ENCODE measurements at places on chromosomes 3 and 15.

DNA sequence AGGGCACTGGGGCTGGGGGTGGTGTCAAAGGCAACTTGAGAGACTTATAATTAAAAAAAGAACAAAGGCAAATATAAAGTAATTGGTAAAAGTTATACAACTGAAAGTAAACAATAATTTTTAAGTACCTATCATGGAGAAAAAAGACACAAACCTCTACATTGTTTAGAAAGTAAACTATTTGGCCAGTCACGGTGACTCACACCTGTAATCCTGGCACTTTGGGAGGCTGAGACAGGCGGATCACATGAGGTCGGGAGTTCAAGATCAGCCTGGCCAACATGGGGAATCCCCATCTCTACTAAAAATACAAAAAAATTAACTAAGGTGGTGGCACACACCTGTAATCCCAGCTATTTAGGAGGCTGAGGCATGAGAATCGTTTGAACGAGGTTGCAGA, 25.8 kb downstream of the RPSA start:
- no peak for DNase-seq

GRCh38 chr15:22915866-22916515, 64.2 kb downstream of the CYFIP1 start:
- no peak for DNase-seq

- DNase-seq = no peak
Observed at GRCh38 chr15:61080221-61081026, 148.7 kb downstream of the RORA start.

- no peak for DNase-seq
Observed at GRCh38 chr3:14486460-14486859, 53.7 kb downstream of the GRIP2 start.

DNA sequence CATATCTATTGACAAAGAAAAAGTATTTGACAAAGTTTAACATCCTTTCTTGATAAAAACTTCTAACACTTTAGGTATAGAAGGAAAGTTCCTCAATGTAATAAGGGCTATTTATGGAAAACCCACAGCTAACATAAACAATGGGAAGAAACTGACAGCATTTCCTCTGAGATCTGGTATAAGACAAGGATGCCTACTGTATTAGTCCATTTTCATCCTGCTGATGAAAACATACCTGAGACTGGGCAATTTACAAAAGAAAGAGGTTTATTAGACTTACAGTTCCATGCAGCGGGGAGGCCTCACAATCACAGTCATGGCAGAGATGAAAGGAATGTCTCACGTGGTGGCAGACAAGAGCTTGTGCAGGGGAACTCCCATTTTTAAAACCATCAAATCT, 17.8 kb upstream of the CLDN1 start:
- DNase-seq = no peak

DNA sequence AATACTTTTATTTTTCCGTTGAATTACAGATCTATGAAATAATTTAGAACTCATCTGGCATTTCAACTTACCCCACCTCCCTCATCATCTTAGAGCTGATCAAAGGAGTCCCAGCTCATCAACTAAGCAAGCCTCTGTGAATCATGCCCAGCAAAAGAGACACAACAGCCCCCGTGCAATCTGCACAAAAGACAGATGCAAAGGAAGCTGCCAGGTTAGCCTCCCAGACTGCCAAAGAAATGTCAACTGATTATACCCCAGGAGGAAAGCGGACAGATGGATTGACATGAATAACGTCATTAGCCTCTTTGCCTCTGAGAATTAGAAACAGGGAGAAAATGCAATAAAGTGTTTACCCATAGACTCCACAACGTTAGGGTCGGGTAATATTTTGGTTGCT, 75.0 kb downstream of the GABRB3 start:
- no peak for DNase-seq

- DNase-seq = no peak
Observed at GRCh38 chr3:43054754-43055153, 51.1 kb downstream of the POMGNT2 start.

- DNase-seq = no peak
Observed at GRCh38 chr15:88535100-88535499, 11.4 kb downstream of the DET1 start.

- no peak for DNase-seq
Observed at GRCh38 chr3:52162250-52162872, 8.1 kb upstream of the POC1A start.

DNA sequence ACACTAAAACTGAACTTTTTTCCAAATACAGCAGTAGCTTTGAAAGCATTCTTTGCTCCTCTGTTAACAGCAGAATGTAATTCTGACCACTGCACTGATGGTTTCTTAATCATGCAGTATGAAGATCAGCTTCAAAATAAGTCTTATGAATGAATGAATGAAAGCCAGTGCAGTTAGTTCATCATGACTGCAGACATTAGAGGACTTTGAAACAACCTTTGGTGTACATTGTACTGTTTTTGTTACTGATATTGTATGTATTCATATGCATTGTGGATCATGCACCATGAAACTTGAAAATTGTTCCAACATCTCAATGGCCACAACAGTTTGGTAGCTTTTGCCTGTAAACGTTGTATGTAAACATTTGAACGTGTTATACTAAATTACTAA, 1.3 kb upstream of the TNIK start:
- no peak for DNase-seq

DNA sequence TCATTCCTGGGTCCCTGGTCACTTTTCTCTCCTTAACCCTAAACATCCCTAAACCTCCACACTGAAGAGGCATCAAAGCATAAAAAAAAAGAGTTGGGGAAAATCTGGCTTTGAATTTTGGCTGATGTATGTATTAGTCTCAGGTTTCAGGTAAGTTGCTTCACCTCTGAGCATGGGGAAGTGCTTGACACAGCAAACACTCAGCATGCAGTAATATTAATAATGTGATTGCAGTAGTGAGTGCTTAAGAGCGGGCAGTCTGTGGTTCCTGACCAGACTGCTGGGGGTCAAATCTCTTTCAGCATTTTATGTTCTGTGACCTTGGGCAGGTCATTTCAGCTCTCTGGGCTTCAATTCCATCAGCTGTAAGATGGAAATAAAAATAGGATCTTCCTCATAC, 467.9 kb downstream of the SOX2 start:
- no peak for DNase-seq

DNA sequence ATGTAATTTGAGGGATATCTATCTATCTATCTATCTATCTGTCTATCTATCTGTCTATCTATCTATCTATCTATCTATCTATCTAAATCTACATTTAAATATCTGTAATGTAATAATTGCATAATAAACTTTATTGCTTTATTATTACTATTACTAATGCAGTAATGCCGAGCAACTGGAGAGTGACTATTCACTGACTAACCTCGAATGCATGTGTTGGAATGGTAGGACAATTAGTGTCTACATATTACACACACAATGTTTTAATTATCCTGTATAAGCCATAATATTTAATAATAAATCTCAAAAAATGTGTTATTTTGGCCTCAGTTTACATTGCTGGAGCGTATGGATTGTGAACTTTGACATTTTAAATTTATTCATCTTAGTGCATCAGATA, 25.2 kb upstream of the CNTN3 start:
- no peak for DNase-seq

- DNase-seq = no peak
Observed at GRCh38 chr3:170836491-170836890, 33.5 kb downstream of the RPL22L1 start.

DNA sequence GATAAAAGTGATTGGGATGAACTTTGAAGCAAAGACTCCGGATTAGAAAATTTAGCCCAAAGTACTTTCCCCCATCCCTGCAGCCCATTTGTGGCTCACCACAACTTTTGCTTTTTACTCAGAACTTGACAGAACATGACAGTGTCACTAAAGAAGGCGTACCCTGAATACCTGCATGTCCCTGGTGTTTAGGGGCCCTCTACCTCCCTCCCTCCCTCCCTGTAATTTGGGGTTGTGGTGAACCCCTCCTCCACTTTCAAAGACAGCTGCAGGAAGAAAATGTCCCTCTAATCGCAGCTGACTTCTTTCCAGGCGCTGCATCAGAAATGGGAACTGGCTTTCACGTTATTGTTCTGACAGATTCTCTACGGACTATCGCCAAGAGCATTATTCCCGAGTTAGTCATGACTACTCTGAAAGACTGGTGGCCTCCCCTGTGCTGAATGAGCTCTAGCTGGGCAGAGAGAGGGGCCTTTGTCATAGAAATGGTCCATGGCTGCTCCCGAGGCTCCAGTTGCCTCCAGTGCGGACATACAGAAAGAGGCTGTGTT, 93.2 kb upstream of the ARHGEF3 start:
- DNase-seq = no peak

- no peak for DNase-seq
Observed at GRCh38 chr15:52006702-52007340, 12.2 kb upstream of the MAPK6 start.

- DNase-seq = no peak
Observed at GRCh38 chr15:95822961-95823360, 507.5 kb upstream of the NR2F2 start.

GRCh38 chr15:55588070-55588814, at the start of gene PYGO1:
Gene PYGO1 (minus strand): TSS chr15:55588345. CDS start chr15:55587883, 462 bp downstream.
- peak; percentile 34 for DNase-seq

DNA sequence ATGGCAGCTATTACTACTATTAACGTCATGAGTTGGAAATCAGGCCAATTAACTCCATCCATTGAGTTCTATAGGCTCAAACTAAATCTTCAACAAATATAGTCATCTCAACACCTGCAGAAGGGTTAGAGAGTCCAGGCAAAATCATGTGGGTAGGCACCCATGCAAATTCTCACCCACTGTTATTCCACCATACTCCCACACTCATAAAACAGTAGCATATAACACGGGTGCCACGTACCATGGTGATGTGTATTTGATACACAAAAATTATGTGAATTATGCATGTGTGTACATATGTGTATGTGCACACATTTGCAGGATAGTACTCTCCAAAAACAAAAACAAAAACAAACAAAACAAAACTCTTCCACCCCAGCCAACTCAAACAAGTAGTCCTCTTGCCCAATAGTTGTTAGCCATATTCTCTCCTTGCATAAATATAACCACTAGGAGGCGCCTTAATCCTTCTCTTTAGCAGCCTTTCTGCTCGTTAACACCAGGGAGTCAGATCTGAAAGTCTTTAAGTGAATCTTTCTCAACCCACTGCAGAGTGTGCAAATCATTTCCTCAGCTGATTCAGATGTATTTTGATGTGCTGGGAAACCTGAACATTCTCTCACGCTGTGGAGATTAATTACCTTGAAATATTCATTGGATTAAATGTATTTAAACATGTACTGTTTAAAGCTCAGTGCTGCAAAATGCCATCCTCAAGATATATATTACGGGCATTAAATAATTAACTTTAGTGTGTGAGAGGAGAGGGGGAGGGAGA, 38.0 kb upstream of the COPB2 start:
- peak; percentile 73 for DNase-seq

- DNase-seq = no peak
Observed at GRCh38 chr15:72182673-72183072, 14.9 kb downstream of the GRAMD2A start.

DNA sequence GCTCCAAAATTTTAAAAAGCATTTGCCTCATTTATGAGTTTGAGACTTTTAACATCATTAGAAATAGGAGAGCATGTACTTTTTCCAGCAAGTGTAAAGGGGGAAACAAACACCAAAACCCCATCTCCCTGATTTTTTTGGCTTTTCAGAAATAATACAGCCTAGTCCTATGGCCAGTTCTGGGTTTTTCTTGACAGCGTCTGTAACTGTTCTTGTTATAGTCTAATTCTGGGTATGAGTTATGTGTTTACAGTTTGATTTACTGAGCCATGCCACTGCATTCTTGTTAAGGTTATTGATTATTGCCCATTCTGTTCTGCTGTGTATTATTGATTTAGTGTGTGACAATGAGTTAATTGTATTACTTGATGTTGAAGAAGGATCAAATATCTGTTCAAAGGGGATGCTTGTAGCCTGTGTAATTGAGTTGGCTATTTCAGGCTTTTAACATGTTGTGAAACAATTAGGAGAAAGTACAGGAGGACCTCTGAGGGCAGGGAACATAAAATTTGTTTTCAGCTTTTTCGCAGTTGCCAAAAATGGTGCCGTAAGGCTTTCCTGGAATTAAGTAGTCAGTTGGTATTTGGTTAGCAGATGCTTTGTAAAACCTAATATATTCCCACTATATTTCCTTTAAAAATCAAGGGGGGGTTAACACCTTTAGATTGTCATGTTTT, 46.1 kb downstream of the MBNL1 start:
- no peak for DNase-seq

GRCh38 chr3:111598552-111598951, 3.4 kb upstream of the ZBED2 start:
- no peak for DNase-seq

- no peak for DNase-seq
Observed at GRCh38 chr3:24222165-24222805, 272.4 kb downstream of the THRB start.

DNA sequence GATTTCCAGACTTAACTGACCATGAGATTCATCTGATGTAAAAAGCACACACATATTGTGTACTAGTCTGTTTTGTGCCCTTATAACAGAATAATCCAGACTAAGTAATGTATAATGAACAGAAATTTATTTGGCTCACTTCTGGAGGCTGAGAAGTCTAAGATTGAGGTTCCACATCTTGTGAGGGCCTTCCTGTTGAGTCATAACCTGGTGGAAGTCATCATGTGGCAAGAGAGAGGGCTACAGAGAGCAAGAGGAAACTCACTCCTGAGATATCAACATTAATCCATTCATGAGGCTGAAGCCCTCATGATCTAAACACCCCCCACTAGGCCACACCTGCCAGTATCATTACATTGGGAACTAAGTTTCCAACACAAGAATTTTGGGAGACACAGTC, 977.6 kb downstream of the MCTP2 start:
- DNase-seq = no peak

DNA sequence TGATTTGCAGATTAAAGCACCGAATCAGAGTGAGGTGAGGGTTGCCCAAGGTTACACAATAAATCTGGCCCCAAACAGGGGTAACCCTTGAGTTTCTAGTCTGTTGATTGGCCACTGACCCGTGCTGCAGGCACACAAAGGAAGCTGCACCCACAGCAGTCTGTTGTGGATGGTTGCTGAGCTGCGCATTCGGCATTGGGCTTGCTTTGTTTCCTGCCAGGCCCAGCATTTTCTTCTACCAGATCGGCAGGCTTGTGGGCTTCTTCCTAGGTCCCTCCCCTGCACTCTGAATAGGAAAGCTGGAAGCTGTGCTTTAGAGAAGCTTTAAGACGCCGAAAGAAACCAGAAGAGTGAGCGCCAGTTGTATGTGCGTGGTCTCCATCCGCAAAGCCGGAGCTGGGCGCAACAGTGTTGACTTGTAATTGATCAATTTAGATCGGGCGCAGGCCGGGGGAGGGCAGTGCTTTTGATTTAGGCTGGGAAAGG, 12.1 kb downstream of the B3GNT5 start:
- no peak for DNase-seq

- no peak for DNase-seq
Observed at GRCh38 chr15:64740311-64741170, 34.8 kb downstream of the RBPMS2 start.
